NCI-H2081 treated with DMSO at 0.1 percent for 48 hours (cell line): ENCODE measurements at places on chromosomes 5 and 9.

GRCh38 chr9:93093127-93093876 lies 2.7 kb upstream of the CARD19 start:
- DNase-seq, result no peak

DNA sequence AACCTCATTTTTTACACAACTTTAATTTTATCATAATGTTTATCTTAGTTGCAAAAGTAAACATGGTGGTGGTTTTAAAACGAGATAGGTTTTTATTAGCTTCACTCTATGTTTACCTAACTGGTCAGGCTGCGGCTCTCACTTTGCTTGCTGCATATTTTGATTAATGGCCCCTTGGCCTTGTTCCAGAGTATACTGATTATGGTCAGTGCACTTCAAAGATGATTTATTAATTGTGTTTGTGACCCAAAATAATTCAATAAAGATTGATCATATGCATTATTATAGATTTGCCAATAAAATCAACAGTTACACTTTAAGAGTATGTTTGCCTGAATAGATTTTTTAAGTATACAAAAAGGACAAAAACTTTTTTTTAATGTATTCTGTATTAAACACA lies 188.0 kb downstream of the XRCC4 start:
- peak; percentile 8 for DNase-seq

DNA sequence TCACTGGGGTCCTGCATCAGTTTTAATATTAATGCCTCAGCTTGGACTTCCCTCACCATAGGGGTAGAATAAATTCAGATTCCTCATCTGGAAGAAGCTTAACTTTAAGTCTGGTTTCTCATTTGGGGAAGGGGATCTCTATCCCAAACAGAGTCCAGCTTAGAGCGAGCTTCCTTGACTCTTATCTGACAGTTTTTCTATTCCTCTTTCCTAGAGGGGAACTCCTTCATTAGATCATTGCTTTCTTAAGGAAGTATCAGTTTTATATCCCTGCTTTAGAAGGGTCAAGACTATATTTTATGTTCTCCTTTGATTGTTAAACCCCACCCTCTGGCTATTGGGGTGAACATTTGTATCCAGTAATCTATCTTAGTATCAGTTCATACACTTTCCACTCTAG lies 24.2 kb upstream of the CDC42SE2 start:
- DNase-seq, result no peak

DNA sequence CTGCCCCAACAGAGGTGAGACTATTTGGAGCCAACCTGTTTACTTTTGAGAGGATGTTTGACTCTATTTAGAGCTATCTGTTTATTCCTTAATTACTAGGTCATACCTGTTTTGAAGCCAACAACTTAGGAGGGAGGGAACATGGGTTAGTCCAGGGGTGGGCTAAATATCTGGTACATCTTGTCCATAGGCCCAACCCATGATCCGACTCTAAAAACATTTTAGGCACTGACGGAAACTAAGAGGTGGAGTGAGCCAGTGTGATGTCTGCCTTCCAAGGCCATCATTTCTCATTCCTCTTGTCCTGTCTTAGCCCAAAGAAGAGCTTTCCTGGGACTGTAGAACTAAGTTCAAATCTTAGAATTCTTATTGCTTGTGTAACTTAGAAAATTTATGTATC lies 8.4 kb downstream of the SPINK5 start:
- no peak for DNase-seq

GRCh38 chr9:78132701-78133058 lies 101.1 kb upstream of the GNAQ start:
- no peak for DNase-seq

- DNase-seq, result no peak
Measured at GRCh38 chr5:92467695-92468094, 1084.6 kb upstream of the ARRDC3 start.

- no peak for DNase-seq
Measured at GRCh38 chr9:124480621-124480981, 26.6 kb downstream of the NR5A1 start.

- DNase-seq, result no peak
Measured at GRCh38 chr9:92517046-92517445, 18.7 kb downstream of the ECM2 start.

DNA sequence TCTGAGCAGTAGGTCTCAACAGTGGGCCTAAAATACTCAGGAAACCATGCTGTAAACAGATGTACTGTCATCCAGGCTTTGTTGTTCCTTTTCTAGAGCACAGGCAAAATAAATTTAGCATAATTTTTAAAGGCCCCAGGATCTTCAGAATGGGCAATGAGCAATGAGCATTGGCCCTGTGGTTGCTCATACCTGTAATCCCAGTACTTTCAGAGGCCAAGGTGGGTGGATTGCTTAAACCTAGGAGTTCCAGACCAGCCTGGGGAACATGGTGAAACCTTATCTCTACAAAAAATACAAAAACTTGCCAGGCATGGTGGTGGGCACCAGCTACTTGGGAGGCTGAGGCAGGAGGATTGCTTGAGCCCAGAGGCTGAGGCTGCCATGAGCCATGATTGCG lies 13.5 kb upstream of the PCBD2 start:
- no peak for DNase-seq
